ENCODE measurements at places on chromosomes 2 and 18.

- DNase-seq: peak; percentile 37
Observed at GRCh38 chr2:53969968-53970723, 647 bp downstream of the PSME4 start.

- no peak for DNase-seq
Observed at GRCh38 chr2:80348953-80349352, 44.4 kb upstream of the LRRTM1 start.

GRCh38 chr2:172012677-172013391 is 13.1 kb downstream of the METAP1D start:
- no peak for DNase-seq

GRCh38 chr2:83191316-83191715 is 1267.8 kb downstream of the SUCLG1 start:
- no peak for DNase-seq

All from natural killer cell (primary cell).